ENCODE measurements at places on chromosomes 11 and 22. TPM values are rescaled to one million over a fixed set of nuclear protein-coding genes. Genes with fewer than 3 reads are reported as not detected.
A peak's percentile ranks its signal among the peaks of the same experiment; 100 is the strongest.

GRCh38 chr11:128421577-128422330, 165.6 kb downstream of the ETS1 start:
- no peak for DNase-seq

DNA sequence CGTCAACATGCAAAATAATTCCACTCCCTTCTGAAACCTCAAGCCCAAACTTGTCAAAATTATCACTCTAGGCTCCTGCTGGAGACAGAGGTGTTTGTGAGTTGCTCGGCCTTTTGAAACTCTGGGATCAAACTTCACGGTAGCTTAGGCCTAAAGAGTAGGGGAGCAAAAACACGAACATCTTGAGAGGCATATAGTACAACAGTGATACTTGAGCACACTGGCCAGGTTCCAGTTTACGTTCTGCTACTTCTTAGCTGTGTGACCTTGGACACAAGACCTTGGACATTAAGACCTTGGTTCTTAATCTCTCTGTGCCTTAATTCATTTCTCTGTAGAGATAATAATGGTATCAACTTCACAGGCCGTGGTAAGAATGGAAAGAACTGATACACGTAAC, 123.5 kb upstream of the LMO1 start:
- DNase-seq, result no peak

Gene IRF7
- total RNA-seq, result 26.9 TPM

DNA sequence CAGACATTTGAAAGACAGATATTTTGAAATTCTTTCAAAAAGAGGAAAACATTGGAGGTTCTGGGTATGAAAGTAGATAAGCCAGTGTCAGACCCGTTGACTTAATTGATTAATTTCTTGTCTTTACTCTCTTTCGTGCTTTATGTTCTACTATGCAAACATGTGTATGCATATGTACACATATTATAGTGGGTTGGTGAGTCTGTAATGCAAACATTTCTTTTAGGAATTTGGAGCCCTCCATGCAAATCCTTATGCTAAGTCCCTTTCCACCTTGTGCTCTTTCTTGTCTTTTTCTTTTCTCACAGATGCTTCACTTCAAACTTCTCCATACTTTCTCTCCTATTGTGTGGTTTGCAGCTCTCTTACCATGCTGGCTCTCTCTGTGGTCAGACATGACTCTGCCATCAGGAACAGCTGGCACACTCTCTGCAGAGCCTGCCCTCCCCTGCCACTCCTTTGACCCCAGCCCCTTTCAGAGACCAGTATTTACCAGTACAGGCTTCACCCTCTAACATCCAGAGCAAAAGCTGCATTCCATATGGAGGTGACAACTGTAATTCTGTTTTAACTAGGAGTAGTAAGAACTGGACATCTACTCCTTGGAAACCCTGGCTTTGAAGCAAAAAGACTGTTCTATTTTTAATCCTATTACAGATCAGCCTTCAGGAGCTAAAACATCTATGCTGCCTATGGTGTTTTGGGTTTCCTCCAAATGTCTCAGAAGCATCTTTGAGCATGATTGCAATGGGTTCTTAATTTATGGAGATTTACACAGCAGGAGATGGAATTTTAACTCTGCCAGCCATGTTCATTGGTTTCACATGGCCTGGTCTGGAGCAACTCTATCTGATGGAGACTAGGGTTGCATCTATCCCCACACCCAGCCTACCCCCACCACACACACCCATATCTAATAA, 386.9 kb upstream of the FAT3 start:
- DNase-seq, result no peak

- DNase-seq, result no peak
Measured at GRCh38 chr11:35367491-35367890, 51.9 kb downstream of the SLC1A2 start.

Gene GLYATL2
- total RNA-seq, result not detected

Gene ROM1
- total RNA-seq, result 3.8 TPM

DNA sequence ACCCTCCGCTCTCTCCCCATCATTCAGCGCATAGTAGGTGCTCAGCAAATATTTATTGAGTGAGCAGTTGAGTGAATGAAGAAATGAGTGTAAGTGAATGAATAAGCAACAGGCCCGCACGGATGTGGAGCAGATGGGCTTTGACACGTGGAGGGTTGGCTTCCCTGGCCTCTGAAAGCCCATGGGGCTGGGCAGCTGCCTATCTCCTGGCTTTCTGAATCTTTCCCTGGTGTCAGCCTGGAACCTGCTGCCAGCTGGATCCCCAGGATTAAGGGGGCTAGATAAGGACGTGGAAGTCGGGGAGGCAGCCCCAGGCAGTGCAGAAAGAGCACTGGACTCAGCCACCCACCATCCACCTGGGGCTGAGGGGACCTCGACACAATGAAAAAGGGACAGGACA, 12.6 kb downstream of the IL2RB start:
- no peak for DNase-seq

DNA sequence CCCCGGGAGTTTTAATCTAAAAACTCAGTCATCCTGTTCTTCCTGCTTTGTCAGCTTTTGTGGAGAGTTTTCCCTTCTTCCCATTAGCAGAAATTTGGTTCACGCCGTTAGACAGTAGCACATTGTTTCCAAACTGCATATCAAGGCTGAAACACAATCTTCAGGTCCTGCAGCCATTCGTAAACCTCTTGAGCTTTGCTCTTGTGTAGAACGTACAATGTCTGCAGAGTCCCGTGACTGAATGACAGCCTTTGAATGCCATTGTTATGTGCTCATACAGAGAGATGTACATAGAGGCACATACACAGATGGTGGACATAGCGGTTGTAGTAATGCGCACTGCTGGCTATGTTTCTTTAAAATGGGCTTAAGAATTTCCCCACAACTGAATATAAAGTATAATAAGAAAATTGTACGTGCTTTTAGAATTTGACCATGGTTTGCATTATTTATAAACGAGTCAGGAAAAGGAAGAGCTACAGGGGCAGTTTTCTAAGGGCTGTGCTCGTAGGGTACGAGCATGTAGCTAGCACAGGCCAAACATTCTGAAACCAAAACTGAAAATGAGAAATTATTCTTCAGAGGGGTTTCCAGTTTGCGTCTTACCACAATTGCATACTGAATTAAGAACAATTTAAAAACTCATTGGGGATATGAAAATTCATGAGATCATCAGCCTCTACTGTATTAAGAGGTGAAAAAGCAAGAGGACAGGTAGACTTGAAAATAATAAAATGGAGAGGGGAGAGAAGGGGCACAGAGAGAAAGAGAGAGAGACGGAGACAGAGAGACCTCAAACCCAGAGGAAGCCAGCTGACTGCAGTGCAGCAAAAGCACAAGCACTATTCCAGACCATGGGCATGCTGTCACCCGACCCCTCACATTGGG, 310.1 kb downstream of the CADM1 start:
- DNase-seq, result no peak

DNA sequence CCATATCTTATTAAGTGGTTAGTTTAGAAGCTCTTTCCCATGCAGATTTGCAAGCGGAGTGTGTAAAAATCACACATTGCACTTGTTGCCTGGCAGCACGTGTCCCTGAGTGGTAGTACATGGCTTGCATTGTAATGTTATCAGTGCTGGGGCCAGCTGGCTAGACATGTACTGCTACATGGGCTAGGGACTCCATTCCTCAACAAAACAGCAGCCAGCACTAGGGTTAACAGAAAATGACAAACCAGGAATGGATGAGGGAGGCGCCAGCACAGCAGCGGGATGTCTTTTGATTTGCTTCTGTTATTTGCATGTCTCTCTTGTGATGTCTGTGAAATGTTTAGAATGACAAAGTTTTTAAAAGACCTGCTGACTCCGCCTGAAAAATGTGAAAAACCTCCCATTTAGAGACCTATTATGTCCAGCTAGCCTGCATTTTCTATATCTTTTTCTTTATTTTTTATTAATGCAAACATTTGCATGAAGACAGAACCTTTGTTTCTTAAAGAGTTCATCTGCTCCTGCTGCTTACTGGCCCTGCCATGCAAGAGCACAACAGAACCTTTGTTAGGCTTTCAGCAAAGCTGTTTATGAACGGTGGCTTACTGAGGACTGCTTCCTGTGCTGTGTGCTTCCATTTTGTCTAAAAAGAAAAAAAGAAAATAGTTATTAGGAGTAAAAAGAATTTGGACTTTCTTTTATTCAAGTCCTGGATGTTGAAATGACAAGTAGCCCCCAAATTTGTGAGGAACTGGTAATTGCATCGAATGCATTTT, 40.7 kb downstream of the CSTPP1 start:
- DNase-seq, result no peak

- DNase-seq, result no peak
Measured at GRCh38 chr22:34804604-34805003, 261.4 kb upstream of the ISX start.

GRCh38 chr22:32475468-32476010, 928 bp downstream of the FBXO7 start:
- peak; percentile 55 for DNase-seq

Gene DKK3
- 9.1 TPM for total RNA-seq

- peak; percentile 16 for DNase-seq
Measured at GRCh38 chr11:131388030-131388429, 17.6 kb downstream of the NTM start.
